ENCODE measurements at places on chromosomes 13 and 19.

GRCh38 chr13:32041429-32041828 lies 9.9 kb downstream of the FRY start:
- DNase-seq = no peak

GRCh38 chr13:75432811-75433244 lies 49.1 kb downstream of the TBC1D4 start:
- no peak for DNase-seq

DNA sequence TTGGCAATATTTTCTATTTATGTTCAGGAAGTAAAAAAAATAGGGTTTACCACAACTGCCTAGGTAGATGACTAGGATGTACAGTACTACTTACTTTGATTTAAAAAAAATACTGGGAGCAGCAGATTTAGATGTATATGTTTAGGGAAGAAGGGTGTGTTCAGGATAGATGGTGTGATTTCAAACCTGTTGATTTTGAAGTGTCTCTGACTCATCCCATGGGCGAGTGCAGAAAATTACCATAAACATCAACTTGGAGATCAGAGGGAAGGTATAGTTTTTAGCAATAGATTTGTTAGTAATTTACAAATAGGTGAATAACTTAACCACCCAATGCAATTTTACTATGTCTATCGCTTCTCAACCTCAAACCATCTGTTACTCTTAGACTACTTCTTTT lies 214.8 kb downstream of the NDFIP2 start:
- DNase-seq = no peak

GRCh38 chr13:45231722-45232121 lies 30.9 kb upstream of the KCTD4 start:
- no peak for DNase-seq

DNA sequence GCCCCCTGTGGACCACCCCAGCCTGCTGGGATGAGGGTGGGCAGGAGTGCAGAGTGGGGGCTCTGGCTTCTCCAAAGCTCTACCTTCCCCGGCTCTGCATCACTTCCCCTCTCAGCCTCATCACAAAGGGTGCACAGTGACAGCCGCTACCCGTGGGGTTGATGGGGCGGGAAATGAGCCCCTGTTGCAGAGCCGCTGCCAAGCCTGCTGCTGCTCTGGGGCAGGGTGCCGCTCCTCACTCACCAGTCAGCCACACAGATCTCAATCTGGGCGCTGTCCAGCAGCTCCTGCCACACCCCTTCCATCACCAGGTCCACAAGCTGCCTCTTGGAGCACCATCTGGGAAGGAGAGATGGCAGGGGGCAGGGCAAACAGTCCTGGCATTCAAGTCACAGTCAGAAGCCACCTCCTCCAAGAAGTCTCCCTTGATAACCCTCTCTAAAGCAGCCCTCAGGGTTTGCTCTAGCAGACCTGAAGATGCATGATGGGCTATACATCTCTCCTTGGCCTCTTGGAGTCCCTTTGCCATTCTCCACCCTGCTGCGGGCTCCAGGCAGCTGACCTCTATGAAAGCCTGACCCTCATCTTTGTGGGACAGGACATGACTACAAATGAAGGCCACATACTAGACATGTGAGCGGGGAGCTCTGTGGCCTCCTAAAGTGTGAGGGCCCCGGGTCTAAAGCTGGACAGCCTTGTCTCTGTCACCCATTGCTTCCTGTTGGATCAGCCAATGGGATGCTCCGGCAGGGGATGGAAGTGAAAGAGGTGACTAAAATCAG lies 15.7 kb downstream of the MRPS12 start:
- no peak for DNase-seq

DNA sequence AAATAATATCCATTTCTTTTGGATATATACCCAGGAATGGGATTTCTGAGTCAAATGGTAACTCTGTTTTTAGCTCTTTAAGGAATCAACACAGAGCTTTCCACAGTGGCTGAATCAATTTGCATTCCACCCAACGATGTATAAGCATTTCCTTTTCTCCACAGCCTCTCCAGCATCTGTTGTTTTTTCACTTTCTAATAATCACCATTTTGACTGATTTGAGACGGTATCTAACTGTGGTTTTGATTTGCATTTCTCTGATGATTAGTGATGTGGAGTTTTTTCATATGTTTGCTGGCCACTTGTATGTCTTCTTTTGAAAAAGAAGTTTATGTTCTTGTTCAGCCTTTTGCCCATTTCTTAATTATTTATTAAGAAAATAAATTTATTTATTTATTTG lies 352.2 kb upstream of the OBI1 start:
- no peak for DNase-seq

DNA sequence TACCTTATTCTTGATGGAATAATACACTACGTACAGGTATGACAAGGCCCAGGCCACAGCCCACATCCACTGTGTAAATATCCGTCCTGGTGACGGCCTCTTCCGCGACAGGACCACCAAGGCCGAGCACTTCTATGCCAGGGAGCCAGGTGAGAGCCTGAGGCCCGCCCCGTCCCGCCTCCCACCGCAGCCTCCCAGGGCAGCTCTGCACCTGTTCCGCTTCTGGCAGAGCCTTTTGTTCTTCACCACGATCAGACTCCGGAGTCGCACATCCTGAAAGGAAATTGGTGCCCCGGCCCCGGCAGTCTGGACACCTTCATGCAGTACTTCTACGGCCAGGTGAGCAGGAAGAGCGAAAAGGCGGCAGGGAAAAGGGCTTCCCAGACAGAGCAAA lies 10.6 kb upstream of the ZNF358 start:
- no peak for DNase-seq

Data from central memory CD4-positive, alpha-beta T cell (primary cell).